ENCODE measurements at places on chromosomes 1 and 21. TPM values are rescaled to one million over a fixed set of nuclear protein-coding genes. Genes with fewer than 3 reads are reported as not detected.
A peak's percentile ranks its signal among the peaks of the same experiment; 100 is the strongest.

Gene MCOLN2
- total RNA-seq: 42.1 TPM

Gene CD5L
- not detected for total RNA-seq

Gene TMEM79
- total RNA-seq: 6.8 TPM

Gene CASQ2
- not detected for total RNA-seq

DNA sequence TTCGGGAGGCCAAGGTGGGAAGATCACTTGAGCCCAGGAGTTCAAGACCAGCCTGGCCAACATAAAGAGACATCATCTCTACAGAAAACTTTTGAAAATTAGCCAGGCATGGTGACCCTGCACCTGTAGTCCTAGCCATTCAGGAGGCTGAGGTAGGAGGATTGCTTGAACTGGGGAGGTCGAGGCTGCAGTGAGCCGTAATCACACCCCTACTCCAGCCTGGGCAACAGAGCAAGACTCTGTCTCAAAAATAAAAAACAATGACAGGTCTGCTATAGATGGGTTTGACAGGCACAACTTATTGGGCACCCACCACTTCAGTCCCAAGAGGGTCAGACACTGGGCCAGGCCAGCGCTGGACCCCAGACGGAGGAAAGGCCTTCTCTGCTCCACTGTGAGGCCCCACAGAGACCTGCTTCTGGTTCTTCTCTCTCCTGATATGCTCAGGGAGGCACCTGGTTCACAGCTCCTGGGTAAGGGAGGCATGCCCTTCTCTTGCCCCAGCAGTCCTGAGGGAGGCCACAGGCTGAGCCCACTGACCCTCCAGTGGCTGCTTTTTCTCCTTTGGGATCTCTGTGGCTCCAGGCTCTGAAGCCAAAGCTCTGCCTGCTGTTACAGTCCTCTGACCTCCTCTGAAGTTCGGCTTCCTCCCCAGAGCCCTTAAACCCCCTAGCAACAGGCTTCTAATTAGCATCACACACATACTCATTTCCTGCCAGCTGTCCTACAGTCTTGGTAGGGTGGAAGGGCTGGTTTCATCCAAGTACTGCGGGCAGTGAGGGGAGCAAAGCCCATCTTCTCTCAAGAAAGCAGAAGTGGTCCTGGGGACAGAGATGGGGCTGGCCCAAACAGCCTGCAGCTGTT lies 14.4 kb downstream of the S100A16 start:
- no peak overlapping the region for H3K27ac ChIP-seq
- H3K27me3 ChIP-seq: no peaks in the 10 kb centered on the region
- DNase-seq: peak; percentile 26
- no peak overlapping the region for H3K4me3 ChIP-seq
- H3K36me3 ChIP-seq: no peaks in the 10 kb centered on the region
- peaks cover 17% of the 10 kb centered on the region for H3K4me1 ChIP-seq

- H3K4me1 ChIP-seq: peaks cover 6% of the 10 kb centered on the region
- H3K27ac ChIP-seq: peak overlapping the region; percentile 7
- peaks cover 39% of the 10 kb centered on the region for H3K36me3 ChIP-seq
- H3K4me3 ChIP-seq: no peak overlapping the region
- H3K27me3 ChIP-seq: no peaks in the 10 kb centered on the region
These were observed 8.0 kb downstream of the MRPS14 start for GRCh38 chr1:175015243-175015642.

DNA sequence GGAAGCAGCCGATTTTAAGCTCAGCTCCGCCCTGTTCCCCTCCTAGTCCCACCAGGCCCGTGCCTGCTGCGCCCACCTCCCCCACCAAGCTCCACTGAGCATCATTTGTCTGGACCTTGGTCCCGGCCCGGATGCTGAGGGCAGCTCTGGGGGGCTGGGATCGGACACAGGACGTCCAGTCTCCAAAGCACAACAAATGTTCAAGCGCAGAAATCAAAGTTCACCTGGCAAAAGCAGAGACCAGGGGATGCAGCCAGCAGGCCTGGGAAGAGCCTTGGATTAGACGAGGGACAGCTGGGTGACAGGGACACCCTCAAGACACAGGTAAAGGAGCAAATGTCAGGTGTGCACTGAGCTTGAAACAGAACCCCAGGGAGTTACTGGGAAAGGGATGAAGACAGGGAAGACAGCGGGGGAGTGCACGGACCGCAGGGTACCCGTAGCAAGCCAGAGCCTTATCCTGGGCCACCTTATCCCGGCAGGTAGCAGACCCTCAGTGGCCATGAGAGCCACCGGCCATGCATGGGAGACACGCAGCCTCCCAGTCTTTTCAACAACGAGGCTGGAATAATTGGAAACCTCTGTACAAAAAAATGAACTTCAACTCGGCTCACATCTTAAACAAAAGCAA lies 22.2 kb upstream of the TMEM52 start:
- no peak for DNase-seq
- H3K27ac ChIP-seq: no peak overlapping the region
- no peak overlapping the region for H3K4me3 ChIP-seq
- peaks cover 3% of the 10 kb centered on the region for H3K4me1 ChIP-seq

DNA sequence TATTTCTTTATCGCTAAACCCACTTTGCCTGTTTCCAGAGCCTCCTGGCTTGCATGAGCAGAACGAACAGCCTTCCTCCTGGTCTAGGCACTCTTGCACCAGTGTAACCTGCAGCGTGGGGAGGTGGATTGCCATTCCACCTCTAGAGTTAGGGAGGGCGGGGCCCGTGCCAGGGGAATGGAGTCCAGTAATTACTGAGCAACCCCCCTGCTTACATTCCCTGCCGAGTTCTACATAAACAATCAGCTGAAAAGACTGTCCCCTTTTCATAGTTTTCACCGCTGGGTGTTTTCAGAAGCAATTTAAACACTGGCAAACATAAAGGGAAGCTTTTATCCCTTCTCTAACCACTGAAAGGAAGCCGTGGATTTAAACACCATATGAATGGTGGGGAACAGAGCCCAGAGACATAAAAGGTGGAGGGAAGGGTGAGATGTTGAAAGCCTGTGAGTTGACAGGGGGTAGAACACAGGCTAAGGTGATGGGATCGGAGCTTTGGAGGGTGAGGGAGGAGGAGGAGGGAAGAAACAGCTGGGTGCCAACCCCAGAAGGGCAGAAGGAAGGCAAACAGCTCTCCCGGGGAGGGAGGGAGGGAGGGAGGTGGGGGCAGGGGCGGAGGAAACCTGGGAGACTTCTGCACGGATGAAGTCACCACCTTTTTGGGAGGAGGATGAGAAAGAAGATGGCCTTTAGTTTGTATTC lies 68.0 kb upstream of the WDR26 start:
- no peak overlapping the region for H3K27ac ChIP-seq
- no peak overlapping the region for H3K4me3 ChIP-seq
- peaks cover 34% of the 10 kb centered on the region for H3K4me1 ChIP-seq
- H3K36me3 ChIP-seq: no peaks in the 10 kb centered on the region
- no peaks in the 10 kb centered on the region for H3K27me3 ChIP-seq

GRCh38 chr1:75785320-75785982 lies 605 bp upstream of the RABGGTB start:
- no peak for DNase-seq
- peaks cover 23% of the 10 kb centered on the region for H3K4me1 ChIP-seq
- peak overlapping the region; percentile 99 for H3K4me3 ChIP-seq
- H3K27ac ChIP-seq: peak overlapping the region; percentile 97
- H3K27me3 ChIP-seq: peaks cover 2% of the 10 kb centered on the region

DNA sequence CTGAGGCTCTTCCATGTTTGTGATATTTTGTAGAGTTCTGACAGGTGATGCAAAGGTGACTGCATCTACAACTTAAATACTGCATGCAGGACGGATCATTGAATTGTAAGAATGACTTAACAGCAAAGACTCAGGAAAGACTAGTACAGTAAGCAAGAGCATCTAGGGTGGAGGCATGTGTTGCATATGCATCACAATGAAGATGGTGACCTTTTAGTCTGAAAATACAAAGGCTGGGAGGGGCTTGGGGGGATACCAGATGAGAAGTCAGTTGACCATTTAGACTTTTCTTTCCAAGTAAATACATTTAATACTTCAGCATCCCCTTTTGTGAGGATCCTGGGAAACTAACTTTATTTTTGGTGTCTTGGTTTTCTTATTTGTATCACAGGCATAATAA lies 145.5 kb downstream of the NUF2 start:
- no peaks in the 10 kb centered on the region for H3K36me3 ChIP-seq
- no peak for DNase-seq
- no peaks in the 10 kb centered on the region for H3K4me1 ChIP-seq
- no peak overlapping the region for H3K4me3 ChIP-seq

DNA sequence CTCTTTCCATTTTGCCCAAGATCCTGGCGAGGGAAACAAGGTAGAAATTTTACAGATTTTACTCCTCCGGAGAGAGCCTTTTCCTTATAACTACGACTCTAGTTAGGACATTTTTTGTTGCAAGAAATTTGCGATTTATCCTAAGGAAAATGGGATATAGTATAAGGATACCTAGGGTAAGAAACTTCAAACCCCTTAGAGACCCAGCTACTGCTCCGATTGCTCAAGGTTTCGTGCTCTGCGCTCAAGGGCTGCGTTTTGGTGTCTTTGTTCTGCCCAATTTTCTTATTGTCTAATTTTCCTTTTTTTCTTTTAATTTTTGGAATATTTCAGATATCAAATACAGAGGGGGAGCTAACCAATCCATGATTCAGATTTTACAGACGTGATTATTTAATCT lies 1.5 kb downstream of the TTC3 start:
- peaks cover 12% of the 10 kb centered on the region for H3K36me3 ChIP-seq
- no peak overlapping the region for H3K27ac ChIP-seq
- H3K4me3 ChIP-seq: peak overlapping the region; percentile 99
- peaks cover 55% of the 10 kb centered on the region for H3K4me1 ChIP-seq

DNA sequence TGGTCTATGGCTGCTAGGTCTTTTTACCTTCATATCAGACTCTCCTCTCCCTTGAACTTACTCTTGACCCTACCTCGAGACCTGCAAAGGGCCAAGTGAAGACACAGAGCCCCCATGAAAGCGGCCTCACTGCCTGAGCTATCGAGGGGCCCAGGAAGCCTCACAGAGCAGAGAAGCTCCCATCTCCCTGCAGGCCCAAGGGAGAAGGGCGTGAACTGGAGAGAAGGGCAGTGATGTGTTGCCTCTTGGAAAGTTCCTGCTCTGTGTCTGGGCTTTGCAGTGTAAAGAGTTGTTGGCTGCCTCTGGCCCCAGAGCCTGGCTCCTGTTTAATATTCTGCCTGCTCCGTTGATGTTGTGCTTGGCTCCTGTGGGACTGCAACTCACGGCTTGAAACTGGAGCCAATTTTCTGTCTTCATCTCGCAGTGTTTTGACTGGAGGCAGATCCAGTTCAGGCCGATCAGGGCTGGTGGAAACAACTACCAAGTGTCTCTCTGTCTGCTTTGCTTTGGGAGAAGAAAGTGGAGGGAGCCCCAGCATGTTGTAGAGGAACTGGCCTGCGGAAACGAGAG lies 4.3 kb downstream of the SERTAD4 start:
- no peak overlapping the region for H3K4me3 ChIP-seq
- no peak overlapping the region for H3K27ac ChIP-seq
- no peaks in the 10 kb centered on the region for H3K36me3 ChIP-seq
- H3K4me1 ChIP-seq: peaks cover 8% of the 10 kb centered on the region

DNA sequence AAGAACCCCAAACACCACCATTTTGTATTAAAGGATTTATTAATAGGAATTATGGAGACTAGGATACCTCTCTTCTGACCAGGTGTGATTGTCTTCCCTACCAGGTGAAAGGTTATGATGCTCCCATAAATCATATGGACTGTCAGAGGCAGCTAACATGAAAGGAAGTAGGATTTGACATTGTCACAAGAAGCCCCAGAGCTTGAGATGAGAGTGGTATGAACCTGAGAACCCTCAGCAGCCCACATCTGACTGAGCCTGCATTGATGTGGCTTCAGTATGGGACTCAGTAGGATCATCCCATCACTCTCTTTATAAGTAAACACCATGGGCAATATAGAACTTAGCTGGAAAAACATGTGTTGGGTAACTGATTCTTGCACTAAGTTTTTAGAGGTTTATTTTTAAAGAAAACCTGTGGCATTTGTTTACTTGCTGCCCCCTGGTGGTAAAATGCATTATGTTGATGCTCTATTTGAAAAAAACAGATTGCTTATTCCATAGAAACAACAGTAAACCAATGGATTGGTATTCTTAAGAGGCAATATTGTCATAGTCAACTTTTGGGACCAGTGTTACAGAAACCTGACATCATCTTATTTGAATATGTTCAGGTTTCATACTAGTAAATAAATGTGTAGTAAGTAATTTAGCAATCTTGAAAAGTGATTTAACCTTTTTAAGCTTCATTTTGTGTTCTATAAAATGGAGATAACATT lies 16.6 kb upstream of the CACYBP start:
- DNase-seq: peak; percentile 42
- peaks cover 20% of the 10 kb centered on the region for H3K4me1 ChIP-seq
- peaks cover 28% of the 10 kb centered on the region for H3K36me3 ChIP-seq
- no peaks in the 10 kb centered on the region for H3K27me3 ChIP-seq
- H3K4me3 ChIP-seq: no peak overlapping the region

DNA sequence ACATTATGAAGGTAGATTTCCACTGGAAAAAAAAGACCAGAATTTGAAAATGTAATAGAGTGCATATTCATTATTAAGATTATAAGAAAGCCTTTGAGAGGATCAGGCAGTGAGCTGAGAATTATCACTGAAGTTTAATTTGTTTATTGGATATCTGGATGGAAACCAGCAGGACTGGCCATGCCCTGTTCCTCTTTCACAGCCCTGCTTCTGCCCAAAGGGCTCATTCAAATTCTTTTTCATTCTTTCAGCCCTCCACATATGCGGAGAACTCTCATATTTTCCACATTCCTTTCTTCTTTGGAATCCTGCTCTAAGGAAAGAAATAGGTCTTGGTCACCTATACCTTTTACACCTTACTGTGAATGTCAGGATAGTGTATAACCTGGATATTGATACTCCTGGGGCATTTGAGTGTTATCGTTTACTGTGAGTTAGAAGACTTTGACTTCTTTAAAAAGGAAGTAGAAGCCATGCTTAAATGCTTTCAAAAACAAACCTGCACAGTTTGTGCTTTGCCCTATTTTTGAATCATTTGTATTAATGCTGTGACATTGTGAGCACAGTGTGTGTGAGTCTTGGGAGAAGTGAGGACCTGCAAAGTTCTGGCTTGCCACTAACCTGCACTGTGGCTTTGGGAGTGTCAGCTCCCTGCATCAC lies 35.5 kb downstream of the ST6GALNAC3 start:
- H3K27ac ChIP-seq: no peak overlapping the region
- DNase-seq: no peak
- H3K36me3 ChIP-seq: no peaks in the 10 kb centered on the region

GRCh38 chr21:41360072-41360821 lies 1.6 kb upstream of the MX2 start:
- no peak for DNase-seq
- H3K4me3 ChIP-seq: no peak overlapping the region
- peaks cover 3% of the 10 kb centered on the region for H3K36me3 ChIP-seq
- H3K4me1 ChIP-seq: peaks cover 38% of the 10 kb centered on the region
- H3K27me3 ChIP-seq: no peaks in the 10 kb centered on the region
- H3K27ac ChIP-seq: no peak overlapping the region

- H3K27ac ChIP-seq: no peak overlapping the region
- no peak overlapping the region for H3K4me3 ChIP-seq
- no peak for DNase-seq
- no peaks in the 10 kb centered on the region for H3K36me3 ChIP-seq
- peaks cover 8% of the 10 kb centered on the region for H3K27me3 ChIP-seq
These were observed 43.0 kb upstream of the TARDBP start for GRCh38 chr1:10969267-10969970.

DNA sequence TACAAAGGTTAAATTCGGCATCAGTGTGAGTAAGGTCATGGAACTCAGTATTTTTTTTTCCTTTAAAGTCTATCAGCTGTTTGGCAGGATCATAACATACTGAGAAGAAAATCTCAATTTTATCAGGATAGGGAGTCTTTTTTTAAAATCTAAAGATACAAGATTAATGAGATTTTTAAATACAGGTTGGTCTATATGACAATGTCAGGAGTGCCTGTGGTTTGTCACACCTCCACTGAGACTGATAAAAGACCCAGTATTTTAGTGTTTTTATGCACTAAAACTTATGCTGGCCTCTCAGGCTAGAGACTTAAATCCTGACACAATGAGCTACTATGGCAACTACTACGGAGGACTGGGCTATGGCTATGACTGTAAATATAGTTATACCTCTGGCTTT lies at the start of gene KRTAP20-3:
TSS of gene KRTAP20-3 (plus strand) at position 301 of the 400 bp plus-strand sequence.
- no peaks in the 10 kb centered on the region for H3K27me3 ChIP-seq
- DNase-seq: no peak
- no peak within 1 kb of the TSS for H3K4me3 ChIP-seq
- no peaks in the 10 kb centered on the region for H3K36me3 ChIP-seq

Data from activated CD4-positive, alpha-beta memory T cell treated with anti-CD3 and anti-CD28 coated beads for 36 hours (primary cell).